ENCODE measurements at places on chromosomes 4 and X.

GRCh38 chr4:24657768-24658617 is 73.6 kb upstream of the DHX15 start:
- ATAC-seq = no peak

GRCh38 chrX:39648548-39649254 is 449.1 kb downstream of the BCOR start:
- no peak for ATAC-seq

DNA sequence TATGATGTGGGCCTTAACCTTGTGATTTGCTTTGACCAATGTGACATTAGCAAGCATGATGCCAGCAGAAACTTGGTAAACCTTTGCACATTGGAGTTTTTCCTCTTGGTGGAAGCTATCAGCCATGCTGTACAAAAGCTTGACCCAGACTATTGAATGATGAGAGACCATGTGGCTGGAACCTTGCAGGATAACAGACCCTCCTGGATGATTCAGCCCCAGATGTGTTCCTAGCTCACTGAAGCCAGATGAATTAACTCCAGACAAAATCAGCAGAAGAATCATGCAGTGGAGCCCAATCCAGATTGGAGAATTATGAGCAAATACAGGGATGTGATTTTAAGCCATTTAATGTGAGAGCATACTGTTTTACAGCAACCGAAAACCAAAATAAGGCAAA is 16.8 kb downstream of the SPARCL1 start:
- ATAC-seq = no peak

DNA sequence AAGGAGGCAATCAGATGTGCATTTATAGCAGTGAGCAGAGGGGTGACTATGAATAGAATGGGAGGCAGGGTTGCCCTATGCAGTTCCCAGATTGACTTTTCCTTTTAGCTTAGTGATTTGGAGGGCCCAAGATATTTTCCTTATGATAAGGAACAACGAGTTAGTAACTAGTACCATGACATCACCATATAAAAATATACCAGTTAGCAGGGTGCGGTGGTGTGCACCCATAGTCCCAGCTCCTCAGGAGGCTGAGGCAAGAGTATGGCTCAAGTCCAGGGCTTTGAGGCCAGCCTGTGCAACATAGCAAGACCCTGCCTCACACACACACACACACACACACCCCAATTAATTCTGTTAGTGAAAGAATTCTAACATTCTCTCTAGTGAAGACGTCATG is 53.0 kb downstream of the IL13RA2 start:
- no peak for ATAC-seq

DNA sequence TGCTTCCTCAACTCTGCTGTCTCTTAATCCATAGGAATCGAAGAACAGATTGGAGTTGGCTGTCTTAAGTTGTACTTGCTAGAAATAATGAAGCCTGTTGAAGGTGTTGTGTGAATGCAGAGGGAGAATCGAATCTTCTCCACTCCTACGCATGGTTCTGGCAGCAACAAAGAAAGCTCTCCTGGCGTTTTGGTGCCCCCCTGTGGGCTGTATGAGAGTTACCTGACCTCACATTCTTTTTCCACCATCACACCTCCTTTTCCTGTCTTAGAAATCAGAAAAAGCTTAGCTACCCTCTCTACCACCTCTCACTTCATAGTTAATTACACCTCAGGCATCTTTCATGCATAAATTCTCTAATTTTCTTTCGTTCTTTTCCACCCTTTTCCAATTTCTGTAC is 16.3 kb downstream of the KLF8 start:
- no peak for ATAC-seq

DNA sequence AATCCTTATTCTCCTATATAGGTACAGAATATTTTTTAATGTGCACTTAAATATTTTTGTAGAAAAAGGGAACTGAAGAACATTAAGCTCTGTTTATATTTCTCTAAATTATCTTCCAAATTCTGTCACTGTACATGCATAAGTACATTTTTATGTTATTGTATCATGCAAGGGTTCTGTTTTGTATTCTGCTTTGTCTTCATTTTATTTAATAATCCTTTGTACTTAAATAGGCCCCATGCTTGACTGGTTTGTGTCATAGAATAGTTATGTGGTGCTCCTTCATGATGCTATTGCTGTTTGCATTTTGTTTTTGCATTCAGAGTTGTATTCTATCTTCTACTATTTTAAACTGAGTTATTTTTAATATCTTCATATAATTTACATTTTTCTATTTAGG is 111.9 kb upstream of the EDNRA start:
- no peak for ATAC-seq

All from activated CD4-positive, CD25-positive, alpha-beta regulatory T cell treated with anti-CD3 and anti-CD28 coated beads, Interleukin-2, amount 50 U/mL, for 24 hours (primary cell).